ENCODE measurements at places on chromosomes 2 and 18. TPM values are rescaled to one million over a fixed set of nuclear protein-coding genes. Genes with fewer than 3 reads are reported as not detected.

DNA sequence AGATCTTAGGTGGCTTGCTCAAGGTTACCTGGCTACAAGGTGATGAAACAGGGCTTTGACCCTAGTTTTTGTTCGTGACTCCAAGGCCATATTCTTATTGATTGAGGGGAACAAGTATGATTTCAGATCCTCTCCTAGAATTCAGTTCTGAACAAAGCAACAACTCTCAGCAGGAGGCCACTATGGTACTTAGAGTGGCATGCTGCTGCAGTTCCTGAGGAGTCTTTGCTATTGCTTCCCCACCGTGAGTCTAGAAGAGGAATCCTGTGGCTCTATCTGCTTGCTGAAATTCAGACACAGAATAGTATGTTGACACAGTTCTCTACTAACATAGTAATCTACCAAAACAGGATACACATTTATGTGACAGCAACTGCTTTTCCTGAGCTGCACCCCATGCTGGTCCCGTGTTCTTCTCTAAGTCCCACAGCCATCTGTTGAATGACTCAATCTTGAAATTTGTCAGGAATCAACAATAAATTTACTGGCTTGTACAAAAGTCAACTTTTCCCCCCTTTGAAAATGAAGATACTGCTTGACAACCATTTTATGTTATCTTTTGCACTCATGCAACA is 4.1 kb downstream of the TGFBRAP1 start:
- peak overlapping the region; percentile 85 for H3K27ac ChIP-seq
- DNase-seq: no peak
- H3K27me3 ChIP-seq: no peaks in the 10 kb centered on the region
- H3K4me1 ChIP-seq: peaks cover 6% of the 10 kb centered on the region
- no peaks in the 10 kb centered on the region for H3K36me3 ChIP-seq

- no peak for DNase-seq
- H3K4me1 ChIP-seq: no peaks in the 10 kb centered on the region
- H3K4me3 ChIP-seq: no peak overlapping the region
- H3K27ac ChIP-seq: no peak overlapping the region
- no peaks in the 10 kb centered on the region for H3K36me3 ChIP-seq
Measured at GRCh38 chr2:215850380-215850779, 163.0 kb downstream of the MREG start.

DNA sequence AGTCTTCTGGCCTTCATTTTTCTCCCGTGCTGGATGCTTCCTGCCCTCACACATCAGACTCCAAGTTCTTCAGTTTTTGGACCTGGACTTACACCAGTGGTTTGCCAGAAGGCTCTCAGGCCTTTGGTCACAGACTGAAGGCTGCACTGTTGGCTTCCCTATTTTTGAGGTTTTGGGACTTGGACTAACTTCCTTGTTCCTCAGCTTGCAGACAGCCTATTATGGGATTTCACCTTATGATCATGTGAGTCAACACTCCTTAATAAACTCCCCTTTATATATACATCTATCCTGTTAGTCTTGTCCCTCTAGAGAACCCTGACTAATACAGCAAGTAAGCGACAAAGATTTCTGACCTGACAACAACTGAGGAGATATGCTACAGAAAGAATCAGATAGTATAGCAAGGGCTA is 7.2 kb downstream of the CDC42EP3 start:
- no peak overlapping the region for H3K4me3 ChIP-seq
- H3K27ac ChIP-seq: no peak overlapping the region
- no peaks in the 10 kb centered on the region for H3K4me1 ChIP-seq
- H3K36me3 ChIP-seq: no peaks in the 10 kb centered on the region
- no peaks in the 10 kb centered on the region for H3K27me3 ChIP-seq
- DNase-seq: no peak

- H3K27ac ChIP-seq: no peak overlapping the region
- H3K27me3 ChIP-seq: no peaks in the 10 kb centered on the region
- H3K4me1 ChIP-seq: no peaks in the 10 kb centered on the region
- H3K4me3 ChIP-seq: no peak overlapping the region
- H3K36me3 ChIP-seq: no peaks in the 10 kb centered on the region
- DNase-seq: no peak
Measured at GRCh38 chr18:35605686-35606417, 24.3 kb downstream of the GALNT1 start.

DNA sequence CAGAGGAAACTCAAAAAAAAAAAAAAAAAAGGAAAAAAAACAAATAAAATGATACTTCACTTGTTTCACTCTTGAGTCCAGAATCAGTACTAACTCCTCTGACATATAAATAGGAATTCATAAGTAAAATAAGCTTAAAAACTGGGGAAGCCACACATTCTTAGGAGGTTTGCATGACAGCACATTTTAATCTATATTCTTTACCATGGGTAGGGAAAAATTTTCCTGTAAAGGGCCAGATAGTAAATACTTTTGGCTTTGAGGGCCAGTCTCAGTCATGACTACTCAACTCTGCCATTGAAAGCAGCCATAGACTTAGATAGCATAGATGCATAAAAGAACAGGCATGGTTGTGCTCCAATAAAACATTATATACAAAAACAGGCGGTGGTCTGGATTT is 145.2 kb downstream of the BCL11A start:
- H3K4me1 ChIP-seq: no peaks in the 10 kb centered on the region
- no peak for DNase-seq
- no peak overlapping the region for H3K27ac ChIP-seq
- no peaks in the 10 kb centered on the region for H3K27me3 ChIP-seq
- H3K36me3 ChIP-seq: no peaks in the 10 kb centered on the region

GRCh38 chr2:54834721-54835120 is 111.3 kb downstream of the EML6 start:
- no peaks in the 10 kb centered on the region for H3K36me3 ChIP-seq
- H3K27ac ChIP-seq: no peak overlapping the region
- H3K4me1 ChIP-seq: no peaks in the 10 kb centered on the region
- no peak overlapping the region for H3K4me3 ChIP-seq
- DNase-seq: no peak
- no peaks in the 10 kb centered on the region for H3K27me3 ChIP-seq

DNA sequence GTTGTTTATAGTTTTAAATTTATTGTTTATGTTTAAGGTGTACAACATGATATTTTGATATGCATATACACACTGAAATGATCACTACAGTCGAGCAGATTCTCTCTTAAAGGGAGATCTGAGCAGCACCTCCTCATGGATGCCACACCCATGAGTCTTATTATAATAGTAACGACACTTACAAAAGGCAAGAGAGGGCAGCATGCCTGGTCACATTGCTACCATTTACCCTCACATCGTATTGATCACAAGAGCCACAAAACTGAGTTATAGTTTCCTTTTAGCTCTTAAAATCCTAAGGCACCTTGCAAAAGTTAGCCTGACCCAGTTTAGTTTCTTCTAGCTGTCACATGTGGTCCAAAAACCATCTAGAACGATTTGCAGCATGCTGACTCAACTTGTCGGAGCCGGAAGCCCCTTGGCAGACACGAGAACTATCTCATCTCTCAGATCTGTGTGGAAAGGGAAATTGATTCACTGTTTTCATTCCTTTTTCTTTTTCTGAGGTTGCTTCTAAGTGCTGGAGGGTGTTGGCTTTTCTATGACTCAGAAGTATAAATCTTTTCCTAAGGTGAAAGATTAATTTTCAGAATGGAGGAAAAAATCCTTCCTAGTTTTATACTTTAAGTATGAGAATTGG is 85.3 kb downstream of the CDC42EP3 start:
- H3K4me3 ChIP-seq: no peak overlapping the region
- H3K27me3 ChIP-seq: no peaks in the 10 kb centered on the region
- peak overlapping the region; percentile 68 for H3K27ac ChIP-seq
- peak; percentile 59 for DNase-seq

GRCh38 chr2:217270485-217271121 is 410.7 kb upstream of the TNP1 start:
- no peak for DNase-seq
- H3K27me3 ChIP-seq: no peaks in the 10 kb centered on the region
- H3K36me3 ChIP-seq: no peaks in the 10 kb centered on the region
- H3K4me3 ChIP-seq: no peak overlapping the region
- H3K4me1 ChIP-seq: no peaks in the 10 kb centered on the region

DNA sequence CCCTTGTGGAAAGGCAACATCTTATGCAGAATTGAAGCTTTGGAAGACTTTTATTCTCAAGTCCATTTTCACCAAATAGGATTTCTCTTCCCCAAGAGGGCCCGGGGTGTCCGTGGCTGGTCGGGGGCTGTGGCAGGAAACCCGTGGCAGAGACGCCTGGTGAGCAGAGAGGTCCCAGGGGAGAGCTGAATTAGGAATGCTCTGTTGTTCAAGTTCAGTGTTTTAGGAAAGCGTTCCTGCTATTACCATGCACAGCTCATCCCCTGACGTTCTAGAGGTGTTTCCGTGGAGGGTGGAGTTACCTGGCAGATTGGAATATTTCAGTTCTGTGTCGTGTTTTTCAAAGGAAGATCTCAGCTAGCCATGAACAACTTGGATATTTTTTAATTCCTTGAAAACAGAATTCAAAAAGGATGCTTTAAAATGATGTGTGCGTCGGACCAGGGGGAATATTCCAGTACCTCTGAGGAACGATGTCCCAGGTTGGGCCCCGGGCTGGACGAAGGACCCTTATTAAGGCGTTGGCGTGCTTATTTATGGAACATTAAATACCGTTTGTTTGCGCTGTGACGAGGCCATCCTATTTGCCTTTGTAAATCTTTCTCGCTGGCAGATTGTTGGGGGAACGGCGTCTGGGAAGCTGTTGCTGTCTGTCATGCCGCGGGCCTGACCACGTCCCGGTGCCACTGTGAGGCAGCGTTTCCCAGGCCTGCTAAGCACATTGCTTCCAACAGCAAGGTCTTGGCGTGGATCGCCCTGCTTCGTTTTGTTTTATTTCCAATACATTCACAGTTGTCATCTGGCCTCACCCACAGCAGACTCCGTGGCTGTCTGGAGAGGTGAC is 8.2 kb downstream of the NFATC1 start:
- no peaks in the 10 kb centered on the region for H3K36me3 ChIP-seq
- peak overlapping the region; percentile 56 for H3K4me3 ChIP-seq
- no peaks in the 10 kb centered on the region for H3K27me3 ChIP-seq
- no peak for DNase-seq
- H3K27ac ChIP-seq: peak overlapping the region; percentile 68

DNA sequence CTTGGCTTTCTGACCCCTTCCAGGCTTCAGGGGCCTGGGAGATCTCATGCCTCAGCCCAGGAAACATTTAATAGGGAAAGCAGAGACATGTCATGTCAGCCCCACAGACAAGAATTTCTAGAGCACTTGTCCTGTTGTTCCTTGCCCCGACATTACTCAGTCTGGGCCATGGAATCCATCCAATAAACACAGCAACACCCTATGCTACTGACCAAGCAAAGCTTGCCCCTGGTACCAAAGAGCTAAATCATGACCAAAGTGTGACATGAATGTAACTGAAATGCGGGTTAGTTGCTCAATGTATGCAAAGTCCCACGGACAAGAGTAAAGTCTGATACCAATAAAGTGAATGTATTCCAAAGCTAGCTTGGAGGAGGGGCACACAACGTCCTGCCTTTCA is 35.1 kb downstream of the EHD3 start:
- DNase-seq: no peak
- no peaks in the 10 kb centered on the region for H3K36me3 ChIP-seq
- H3K4me1 ChIP-seq: no peaks in the 10 kb centered on the region
- H3K4me3 ChIP-seq: no peak overlapping the region
- H3K27me3 ChIP-seq: no peaks in the 10 kb centered on the region

- H3K4me3 ChIP-seq: no peak overlapping the region
- H3K4me1 ChIP-seq: no peaks in the 10 kb centered on the region
- no peaks in the 10 kb centered on the region for H3K27me3 ChIP-seq
- H3K27ac ChIP-seq: no peak overlapping the region
- DNase-seq: no peak
Measured at GRCh38 chr2:168439536-168439935, 16.5 kb upstream of the CERS6 start.

GRCh38 chr2:150135223-150135883 is 352.1 kb downstream of the RND3 start:
- H3K36me3 ChIP-seq: no peaks in the 10 kb centered on the region
- no peaks in the 10 kb centered on the region for H3K4me1 ChIP-seq
- H3K4me3 ChIP-seq: no peak overlapping the region

DNA sequence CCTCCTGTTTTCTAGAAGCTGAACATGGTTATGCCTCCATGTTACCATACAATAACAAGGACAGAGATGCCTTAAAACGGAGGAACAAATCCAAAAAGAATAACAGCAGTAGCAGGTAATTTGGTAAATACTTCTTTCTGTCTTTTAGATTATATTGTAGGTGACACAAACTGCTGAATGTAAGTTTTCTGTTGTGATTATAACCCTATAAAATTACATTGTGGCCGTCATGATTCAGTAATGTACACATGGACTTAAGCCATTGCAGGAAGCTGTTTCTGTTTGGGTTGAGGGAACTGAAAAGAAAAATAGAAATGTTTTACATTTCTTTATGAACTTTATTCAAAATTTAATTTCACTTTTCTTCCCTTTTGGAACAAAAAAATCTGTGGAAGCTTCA is 1.2 kb downstream of the MXD1 start:
- no peak for DNase-seq
- peak overlapping the region; percentile 97 for H3K27ac ChIP-seq
- H3K27me3 ChIP-seq: no peaks in the 10 kb centered on the region
- H3K4me3 ChIP-seq: peak overlapping the region; percentile 87

- H3K27ac ChIP-seq: no peak overlapping the region
- H3K27me3 ChIP-seq: no peaks in the 10 kb centered on the region
- DNase-seq: no peak
- no peaks in the 10 kb centered on the region for H3K4me1 ChIP-seq
Measured at GRCh38 chr2:161486111-161486510, 70.0 kb downstream of the TBR1 start.

DNA sequence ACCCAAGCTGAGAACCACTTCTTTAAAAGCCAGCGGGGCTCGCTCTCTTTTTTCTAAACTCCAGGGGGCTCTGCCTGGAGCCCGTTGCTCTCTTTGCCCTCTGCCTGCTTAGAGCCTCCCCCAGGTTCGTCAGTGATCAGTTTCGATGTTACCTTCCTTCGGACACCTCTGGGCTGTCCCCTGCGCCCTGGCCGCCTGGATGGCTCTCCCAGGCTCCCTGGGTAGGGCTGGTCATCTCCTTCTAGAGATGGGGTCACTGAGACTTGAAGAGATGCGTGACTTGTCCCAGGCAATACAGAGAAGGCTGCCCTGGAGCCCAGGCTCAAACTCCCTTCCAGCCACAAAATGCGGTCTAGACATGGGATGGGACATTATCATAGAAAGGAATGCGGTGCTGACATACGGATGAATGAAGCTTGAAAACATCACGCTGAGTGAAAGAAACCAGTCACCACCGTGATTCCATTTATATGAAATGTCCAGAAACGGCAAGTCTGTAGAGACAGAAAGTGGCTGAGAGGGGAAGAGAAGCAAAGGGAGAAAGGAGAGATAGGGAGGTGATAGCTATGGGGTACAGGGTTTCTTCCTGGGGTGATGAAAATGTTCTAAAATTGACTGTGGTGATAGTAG is 14.6 kb downstream of the KCNF1 start:
- H3K36me3 ChIP-seq: no peaks in the 10 kb centered on the region
- no peaks in the 10 kb centered on the region for H3K27me3 ChIP-seq
- H3K4me3 ChIP-seq: no peak overlapping the region
- no peak overlapping the region for H3K27ac ChIP-seq

DCC gene
- total RNA-seq: under 0.01 TPM

VSNL1 gene
- 2.6 TPM for total RNA-seq

SPHKAP gene
- not detected for total RNA-seq

Data from breast epithelium (tissue), 4 donors.